ENCODE measurements at places on chromosomes 1 and 21.
A peak's percentile ranks its signal among the peaks of the same experiment; 100 is the strongest.

DNA sequence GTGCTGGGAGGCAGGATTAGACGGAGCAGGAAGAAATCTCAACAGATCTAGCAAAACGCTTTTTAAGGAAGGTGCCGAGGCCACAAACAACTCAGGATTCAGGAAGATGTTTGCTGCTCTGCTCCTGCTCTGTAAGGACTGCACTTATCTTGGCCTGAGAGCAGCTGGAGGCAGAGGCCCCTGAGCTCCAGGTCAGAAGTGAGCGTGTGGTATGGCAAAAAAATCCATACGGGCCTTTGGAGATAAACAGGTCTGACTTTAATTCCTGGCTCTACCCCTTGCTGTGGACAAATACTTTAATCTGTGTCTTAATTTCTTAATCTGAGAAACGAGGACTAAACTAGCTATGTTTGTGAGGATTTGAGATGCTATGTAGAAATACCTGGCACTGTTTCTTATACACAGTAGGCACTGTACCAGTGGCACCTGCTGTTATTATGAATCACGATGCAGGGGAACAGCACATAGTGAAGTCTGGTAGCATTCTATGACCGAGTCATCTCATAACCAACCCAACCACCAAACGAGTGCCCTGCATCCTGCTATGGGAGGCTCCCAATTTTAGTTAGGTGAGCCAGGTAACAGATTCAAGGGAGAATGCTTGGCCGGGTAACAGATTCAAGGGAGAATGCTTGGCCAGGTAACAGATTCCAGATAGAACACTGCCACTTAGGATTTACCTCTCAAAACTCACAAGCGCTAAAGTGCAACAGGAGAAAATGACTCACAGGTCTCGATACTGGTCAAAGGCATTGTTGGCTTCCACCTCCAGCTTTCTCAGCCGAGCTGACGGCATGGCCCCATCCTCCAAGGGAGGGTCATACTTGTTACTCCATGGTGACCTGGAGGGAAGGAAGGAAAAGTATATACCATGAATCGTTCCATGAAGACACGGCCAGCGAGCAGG is 65.9 kb downstream of the SLC66A1 start:
- DNase-seq: no peak

DNA sequence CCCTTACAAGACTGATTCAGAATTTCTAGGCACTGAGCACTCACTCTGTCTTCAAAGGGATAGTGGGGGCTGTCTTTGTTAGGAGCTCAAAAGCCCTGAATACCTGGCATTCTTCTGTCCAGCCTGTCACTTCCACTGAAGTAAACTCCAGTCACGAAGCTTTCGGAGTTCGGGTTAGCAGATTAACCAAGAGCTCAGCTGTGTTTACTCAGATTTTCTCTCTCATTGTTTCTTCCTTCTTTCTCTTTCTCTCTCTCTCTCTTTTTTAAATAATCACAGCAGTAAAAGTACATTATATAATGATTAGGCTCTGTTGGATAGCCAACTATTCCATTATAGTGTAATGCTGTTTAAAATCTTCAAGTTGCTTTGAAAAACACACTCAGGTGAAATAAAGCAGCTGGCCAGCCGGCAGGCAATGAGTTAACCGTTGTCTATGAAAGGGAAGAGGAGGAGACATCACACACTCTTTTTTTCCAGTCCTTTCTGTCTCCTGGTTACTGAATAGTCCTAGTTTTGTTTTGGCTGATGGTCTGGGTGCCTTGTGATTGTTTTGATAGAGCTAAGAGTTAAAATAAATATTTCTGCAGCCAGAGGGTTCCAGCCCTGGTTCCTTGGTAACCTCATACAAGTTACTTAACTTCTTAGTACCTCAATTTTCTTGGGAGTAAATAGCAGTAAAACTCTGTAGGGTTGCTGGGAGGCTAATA is 89.8 kb downstream of the ADSS2 start:
- no peak for DNase-seq

DNA sequence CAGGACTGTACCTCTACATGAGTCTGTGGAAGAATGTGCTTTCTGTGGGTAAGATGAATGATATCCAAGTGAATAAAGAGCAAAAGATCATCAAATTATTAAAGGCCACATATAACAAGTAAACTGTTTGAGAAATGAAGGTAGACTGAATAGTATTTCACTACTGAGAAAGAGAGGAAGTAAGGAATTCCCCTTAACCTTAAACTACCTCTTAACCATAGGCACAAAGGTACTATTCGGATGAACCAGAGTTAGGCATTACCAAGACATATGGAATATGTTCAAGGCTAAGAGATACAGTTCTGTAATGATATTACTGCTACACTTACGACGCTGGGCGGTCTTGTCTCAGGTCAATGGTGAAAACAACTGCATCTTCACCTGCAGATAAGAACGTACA is 25.5 kb downstream of the DCAF8 start:
- DNase-seq: no peak

GRCh38 chr1:54510715-54511270 is 37.2 kb upstream of the ACOT11 start:
- DNase-seq: no peak

DNA sequence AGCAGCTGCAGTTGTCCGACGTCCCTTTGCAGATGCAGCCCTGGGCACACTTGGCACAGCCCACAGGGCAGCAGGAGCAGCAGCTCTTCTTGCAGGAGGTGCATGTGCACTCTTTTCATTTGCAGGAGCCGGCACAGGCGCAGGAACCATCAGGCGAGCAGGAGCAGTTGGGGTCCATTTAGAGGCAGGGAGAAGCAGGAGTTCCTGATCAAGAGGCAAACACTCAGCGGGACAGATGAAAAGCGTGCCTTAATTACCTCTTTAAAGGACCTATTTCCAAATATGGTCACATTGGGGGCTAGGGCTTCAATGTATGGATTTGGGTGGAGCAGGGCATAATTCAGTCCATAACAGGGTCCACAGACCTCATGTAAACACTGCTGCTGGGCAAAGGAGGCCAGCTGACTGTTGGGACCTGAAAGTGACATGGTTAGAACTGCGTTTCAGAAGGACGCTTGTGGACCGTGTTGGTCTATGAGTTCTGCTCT is 4.3 kb upstream of the CPLANE2 start:
- no peak for DNase-seq

DNA sequence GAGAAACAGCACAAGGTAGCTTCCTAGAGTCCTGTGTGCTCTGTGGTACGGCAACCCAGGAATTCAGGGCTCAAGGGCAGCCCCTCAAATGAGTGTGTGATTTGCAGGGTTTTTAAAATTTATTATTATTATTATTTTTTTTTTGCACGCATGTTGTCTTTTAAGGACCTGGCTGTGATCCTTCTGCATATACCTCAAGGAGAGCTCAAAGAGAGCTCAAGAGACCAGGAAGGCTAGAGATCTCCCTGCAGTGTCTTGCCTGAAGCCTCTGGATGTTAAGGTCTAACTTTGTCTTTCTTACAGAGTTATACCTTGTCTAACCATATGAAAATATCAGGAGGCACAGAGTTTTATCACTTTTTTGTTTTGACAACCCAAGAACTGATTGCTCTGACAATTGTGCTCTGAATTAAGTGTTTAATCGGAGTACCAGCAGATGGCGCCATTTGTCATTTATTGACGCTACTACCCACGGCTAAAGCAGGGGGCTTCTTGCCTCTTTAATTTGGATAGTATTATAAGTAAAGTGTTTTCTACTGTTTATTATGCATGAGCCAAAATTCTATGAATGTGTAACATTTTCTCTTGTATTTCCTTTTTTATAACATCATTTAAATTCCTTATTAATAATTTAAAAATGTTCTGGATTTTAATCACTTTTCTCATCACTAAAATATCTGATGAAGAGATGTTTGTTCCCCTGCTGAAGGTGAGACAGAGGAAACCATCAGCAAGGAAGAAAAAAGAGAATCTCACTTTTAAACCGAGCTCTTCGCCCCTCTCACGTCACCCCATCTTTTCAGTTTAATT is 35.8 kb upstream of the LMO4 start:
- DNase-seq: peak; percentile 49

DNA sequence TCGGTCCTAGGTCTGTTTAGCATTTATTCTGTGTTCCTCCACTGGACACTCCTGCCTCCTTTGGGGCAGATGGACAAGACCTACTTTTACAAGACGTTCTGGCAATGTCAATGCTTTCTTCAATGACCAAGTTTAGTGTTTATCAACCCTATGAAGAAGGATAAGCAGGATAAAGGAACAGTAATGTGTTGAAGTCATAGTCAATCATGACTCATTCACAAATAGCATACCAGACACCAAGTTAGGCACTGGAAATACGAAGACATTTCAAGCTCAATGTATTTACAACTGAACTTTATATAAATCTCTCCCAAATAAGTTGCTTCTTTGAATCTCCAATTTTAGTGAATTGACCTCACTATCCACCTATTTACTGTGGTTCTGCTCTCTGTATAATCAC is 4.8 kb upstream of the SLC35D1 start:
- no peak for DNase-seq

DNA sequence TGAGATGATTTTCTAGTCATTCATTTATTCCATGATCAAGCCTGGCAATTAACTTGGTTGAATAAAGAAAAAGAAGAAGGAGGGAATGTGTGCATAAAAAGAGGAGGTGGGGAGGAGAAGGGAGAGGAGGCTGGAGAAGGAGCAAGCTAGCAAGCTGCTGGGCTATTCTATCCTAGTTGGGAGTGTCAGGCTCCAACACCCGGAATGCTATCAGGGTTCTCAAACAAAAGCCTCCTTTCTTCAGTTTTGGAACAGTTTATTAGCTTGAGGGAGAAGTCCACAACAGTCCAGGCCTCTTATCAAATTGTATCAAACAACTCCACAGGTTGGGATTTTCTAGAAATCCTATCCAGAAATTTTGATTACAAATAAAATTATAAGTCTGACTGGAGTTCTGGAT is 80.0 kb downstream of the BCAR3 start:
- DNase-seq: no peak

GRCh38 chr21:39386194-39386593 is 37.3 kb upstream of the HMGN1 start:
- DNase-seq: no peak

- DNase-seq: no peak
Observed at GRCh38 chr1:209647156-209647555, 5.1 kb downstream of the LAMB3 start.

DNA sequence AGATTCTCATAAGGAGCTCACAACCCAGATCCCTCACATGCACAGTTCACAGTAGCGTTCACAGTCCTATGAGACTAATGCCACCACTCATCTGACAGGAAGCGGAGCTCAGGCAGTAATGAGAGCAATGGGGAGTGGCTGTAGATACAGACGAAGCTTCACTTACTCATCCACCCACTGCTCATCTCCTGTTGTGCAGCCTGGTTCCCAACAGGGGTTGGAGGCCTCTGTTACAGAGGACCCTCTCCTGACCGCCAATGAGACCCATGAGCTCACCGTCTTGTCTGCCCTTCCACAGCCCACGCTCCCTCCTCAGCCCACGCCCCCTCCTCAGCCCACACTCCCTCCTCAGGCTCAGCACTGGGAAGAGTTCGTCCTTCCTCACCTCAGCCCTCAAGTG is 39.6 kb downstream of the RSPH1 start:
- DNase-seq: no peak

- DNase-seq: no peak
Observed at GRCh38 chr1:195886000-195886399, 722.2 kb downstream of the KCNT2 start.

DNA sequence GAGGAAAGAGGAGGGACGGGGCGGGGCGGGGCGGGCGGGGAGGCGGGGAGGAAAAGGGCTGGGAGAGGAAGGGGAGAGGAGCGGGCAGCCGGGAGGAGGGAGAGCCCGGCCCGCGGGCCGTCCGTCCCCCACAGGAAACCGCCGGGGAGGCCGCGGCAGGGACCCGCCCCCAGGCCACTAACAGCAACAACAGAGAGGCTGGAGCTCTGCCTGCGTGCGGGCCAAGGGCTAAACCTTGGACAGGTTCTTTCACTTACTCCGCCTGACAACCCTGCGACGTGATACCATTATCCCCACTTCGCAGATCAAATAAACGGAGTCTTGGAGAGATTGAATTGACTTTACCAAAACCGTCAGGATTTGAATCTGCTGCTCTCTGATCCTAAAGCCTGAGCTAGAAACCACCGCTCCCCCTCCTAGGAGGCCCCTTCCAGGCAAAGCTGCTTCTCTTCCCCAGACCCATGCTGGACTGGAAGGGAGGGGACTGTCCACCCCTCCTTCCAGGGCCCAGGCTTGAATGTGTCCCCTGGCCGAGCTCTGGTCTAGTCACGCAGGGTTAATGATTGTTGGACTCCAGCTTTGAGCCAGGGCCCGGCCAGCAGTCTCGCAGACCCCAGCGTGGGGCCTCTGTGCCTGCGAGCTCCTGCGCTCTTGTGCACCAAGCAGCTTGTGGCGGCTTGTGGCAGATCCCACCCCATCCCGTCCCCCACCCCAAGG is at the start of gene EVA1B:
Gene EVA1B, minus strand, starts transcription at position 10 of the 717 bp plus-strand sequence. CDS start 608 bp downstream, outside the sequence.
- DNase-seq: no peak

DNA sequence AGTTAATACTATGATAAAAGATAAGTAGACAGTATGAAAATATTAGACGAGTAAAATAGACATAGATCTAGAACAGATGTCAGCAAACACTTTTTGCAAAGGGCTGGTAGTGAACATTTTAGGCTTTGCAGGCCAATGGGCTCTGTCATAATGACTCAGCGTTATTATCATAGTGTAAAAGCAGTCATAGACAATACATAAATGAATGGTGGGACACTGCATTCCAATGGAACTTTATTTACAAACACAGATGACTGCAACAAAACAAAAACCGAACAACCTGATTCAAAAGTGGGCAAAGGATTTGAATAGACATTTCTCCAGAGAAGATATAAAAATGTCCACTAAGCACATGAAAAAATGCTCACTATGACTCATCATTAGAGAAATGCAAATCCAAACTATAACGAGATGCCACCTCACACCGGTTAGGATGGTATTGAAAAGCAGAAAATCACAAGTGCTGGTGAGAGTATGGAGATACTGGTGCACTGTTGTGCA is 7.3 kb downstream of the GSTM5 start:
- DNase-seq: no peak

- DNase-seq: no peak
Observed at GRCh38 chr1:245148861-245149260, 5.9 kb upstream of the KIF26B start.

GRCh38 chr1:56137090-56137489 is 442.3 kb downstream of the PLPP3 start:
- no peak for DNase-seq

GRCh38 chr1:224506141-224506814 is 71.7 kb upstream of the WDR26 start:
- DNase-seq: no peak

DNA sequence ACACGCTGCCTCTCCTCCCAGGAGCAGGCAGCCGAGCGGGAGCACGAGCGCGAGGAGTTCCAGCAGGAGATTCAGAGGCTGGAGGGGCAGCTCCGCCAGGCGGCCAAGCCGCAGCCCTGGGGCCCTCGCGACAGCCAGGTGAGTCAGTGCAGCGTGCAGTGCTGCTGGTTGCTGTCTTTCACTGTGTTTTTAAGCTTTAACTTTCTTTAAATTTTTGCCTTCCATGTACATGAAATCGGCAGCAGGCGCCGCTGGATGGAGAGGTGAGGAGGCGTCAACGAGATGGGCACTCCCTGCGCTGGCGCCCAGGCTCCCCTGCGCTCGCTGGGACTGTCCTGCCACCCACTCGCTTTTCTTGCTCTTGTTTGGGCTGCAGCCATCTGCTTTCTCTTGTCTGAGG is 60.7 kb upstream of the DIP2A start:
- DNase-seq: no peak

GRCh38 chr21:41234569-41234968 is 66.6 kb downstream of the BACE2 start:
- DNase-seq: no peak

All from HL-60 (cell line).